Right ventricle myocardium inferior (tissue), 1 donor: ENCODE measurements at places on chromosomes 3 and 15. TPM values are rescaled to one million over a fixed set of nuclear protein-coding genes. Genes with fewer than 3 reads are reported as not detected.

GRCh38 chr3:171121801-171122200 lies 95.3 kb upstream of the SLC2A2 start:
- DNase-seq = no peak

DNA sequence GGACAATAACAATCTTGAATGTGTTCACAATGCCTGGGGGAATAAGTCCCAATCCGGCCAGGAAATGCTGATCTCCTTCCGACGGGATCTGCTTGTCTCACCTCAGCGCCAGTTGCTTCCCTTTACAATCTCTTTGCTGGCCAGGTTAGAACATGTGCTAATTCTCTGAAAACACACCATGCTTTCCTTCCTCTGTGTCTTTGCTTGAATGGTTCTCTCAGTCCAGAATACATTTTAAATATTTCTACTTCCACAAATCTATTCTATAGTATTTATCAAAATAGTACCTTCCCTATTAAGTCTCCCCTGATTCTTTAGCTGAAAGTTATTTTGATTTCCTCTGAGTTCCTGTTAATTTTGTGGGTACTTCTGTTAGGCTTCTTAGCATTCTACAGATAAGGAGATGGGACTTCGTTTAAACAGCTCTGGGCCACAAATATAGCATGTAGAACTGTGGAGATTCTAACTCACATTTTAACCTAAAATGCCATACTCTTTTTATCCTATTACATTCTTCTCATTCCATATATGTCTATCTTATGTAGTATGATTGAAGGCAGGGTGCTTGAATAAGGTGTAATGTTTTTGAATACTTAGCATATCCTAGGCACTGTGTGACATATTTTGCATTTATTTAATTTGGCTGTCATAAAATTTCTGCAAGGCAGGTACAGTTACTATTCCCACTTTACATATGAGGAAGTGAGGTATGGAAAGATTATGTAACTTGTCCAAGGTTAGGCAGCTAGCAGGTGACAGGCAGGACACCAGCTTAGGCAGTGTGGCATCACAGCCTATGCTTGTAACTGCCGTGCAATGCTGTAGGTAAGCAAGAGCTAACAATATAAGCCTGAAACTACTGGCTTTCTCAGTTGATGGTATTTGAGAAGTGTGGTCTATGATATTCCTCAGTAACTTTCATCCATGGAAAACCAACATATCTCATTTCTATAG lies 299.8 kb downstream of the LPP start:
- DNase-seq = no peak

GRCh38 chr3:11653298-11654055 lies 9.8 kb upstream of the VGLL4 start:
- DNase-seq = no peak

DNA sequence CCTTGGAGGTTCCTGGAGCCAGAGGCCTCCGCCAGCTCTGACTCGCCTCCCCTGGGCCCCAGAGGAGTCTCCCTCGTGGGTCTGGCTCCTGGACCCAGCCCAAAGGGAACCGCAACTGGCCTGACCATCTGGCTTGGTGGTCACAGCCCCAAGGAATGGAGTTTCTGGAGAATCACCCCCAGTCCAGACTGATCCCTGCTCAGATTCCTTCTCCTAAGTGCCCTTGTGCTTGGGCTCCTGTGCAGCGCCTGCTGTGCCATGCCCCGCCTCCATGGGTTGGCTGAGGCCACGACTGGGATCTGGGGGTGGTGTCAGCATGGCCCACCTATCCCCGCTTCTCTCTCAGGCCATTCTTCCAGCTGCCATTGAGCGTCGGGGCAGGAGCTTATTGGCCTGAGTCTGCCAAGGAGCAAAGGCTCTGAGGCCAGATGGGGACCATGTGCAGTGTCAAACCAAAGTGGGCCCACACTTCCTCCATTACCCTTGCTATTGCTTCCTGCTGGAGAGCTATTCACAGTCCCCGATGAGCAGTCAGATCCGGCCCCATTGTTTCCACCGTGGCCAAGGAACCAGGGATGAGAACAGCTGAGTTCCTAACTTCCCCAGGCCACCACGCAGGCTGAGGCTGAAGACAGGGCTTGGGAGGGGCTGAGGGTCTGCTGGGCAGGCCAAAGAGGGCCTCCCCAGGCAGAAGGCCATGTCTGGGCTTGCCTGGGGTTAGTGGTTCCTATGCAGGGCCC lies 19.0 kb downstream of the CSPG4 start:
- DNase-seq = no peak

CISH gene
- 13.2 TPM for total RNA-seq

DNA sequence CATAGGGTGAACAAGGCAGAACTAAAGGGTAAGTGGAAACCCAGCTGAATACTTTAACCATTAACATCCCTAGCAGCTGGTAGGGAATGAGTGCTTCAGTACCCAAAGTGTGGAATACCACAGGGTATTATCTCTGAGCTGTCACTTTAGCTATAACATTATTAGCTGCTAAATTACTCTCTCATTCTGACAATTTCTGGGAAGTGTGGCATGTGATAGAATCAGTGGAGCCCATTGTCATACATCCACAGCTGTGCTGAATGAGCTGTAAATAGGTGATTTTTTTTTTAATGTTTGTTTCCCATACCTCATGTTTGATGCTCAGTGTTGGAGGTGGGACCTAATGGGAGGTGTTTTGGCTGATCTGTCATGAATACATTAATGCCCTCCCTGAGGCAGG lies 894.3 kb downstream of the DIPK2A start:
- no peak for DNase-seq

GRCh38 chr3:102037791-102038190 lies 188.5 kb downstream of the NFKBIZ start:
- no peak for DNase-seq

A4GNT gene
- total RNA-seq = not detected

DNA sequence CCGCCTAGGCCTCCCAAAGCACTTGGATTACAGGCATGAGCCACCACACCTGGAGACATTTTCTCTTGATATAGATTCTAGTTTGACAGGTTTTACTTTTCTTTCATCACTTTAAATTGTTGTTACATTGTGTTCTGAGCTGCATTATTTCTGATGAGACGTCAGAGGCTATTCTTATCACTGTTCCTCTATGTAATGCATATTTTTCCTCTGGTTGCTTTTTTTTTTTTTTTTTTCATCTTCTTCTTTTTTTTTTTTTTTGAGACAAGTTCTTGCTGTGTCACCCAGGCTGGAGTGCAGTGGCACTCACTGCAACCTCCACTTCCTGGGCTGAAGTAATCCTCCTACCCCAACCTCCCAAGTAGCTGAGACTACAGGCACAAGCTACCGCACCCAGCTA lies 41.2 kb downstream of the TRA2B start:
- no peak for DNase-seq

- no peak for DNase-seq
Measured at GRCh38 chr3:60399292-60399691, 852.0 kb downstream of the FHIT start.

DNA sequence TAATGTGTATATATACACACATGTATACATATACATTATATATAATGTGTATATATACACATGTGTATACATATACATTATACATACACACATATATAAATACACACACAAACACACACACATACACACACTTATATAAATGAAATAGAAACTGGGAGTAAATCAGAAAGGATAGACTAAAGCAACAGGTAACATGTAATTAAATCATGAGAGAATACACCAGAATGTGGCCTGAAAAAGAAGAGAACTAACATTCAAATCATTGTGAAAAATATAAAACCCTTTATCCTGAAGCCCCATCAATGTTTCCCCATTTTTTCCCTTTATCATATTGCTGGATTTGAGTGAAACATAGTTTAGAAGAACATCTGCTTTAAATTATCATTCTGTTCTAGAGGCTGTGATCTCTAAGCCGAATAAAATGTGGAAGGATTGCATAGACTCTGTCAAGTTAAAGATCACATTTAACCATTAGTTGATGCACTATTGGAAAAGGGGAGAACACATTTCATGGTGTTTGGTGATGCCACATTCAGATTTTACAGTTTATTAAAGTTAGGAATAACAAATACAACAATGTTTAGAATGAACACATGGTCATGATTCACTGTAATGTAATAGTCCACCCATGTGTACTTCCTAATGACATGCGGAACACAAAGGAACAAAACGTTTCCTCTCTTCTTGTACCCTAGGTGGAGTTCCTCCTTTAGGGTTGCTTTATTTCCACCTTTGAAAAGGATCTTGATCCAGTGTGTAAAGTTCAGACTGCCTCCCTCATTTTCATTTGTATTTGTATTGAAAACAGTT lies 12.5 kb upstream of the THRB start:
- no peak for DNase-seq

PAK2 gene
- total RNA-seq = 45.4 TPM

- DNase-seq = no peak
Measured at GRCh38 chr3:152322756-152323155, 54.0 kb downstream of the MBNL1 start.

GRCh38 chr3:53709860-53710674 lies 136.2 kb downstream of the CHDH start:
- peak; percentile 83 for DNase-seq

GOLGA8S gene
- 0.30 TPM for total RNA-seq

DNA sequence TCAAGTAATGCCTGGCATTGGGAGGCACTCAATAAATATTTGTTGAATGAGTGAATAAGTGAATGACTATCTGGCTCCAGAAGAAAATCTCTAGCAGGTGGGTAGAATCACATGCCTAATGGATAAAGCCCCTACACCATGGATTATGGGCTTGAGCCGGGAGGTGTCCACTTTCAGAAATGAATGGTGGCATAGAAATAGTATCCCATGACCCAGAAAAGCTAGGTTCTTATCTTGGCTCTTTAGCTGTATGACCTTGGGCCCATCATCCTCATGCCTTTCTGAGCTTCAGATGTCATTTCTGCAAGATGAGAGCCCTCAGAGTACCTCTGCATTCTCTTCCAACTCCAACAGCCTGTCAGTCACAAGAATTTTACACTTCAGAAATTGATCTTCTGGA lies 37.3 kb upstream of the TNIK start:
- no peak for DNase-seq

ITGA11 gene
- total RNA-seq = 32.6 TPM

- DNase-seq = no peak
Measured at GRCh38 chr3:101009386-101009785, 16.2 kb upstream of the ABI3BP start.

LRRC34 gene
- total RNA-seq = 1.6 TPM

ZCWPW2 gene
- 2.0 TPM for total RNA-seq

DNA sequence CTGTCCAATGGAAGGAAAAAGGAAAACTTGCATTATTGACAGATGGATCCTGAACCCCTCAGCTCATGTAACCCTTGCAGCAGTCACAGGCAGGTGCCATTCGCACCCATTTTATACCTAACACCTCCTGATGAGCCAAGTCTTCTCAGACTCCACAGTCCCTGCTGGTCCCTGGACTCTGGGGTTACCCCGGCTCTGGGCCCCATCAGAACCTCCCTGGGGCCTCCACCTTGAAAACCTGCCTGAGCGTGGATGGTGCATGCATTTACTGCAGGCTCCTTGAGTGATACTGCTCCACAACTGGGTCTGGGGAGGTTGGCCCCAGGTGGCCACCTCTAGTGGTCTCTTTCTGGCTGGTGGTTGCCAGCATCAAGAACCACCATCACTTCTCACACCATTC lies 15.9 kb upstream of the DOCK3 start:
- DNase-seq = no peak

GRCh38 chr15:74316141-74316540 lies 51.3 kb downstream of the CYP11A1 start:
- DNase-seq = peak; percentile 17

AHSG gene
- total RNA-seq = not detected

LINGO1 gene
- 0.78 TPM for total RNA-seq

GRCh38 chr15:44595656-44596510 lies 58.9 kb downstream of the EIF3J start:
- no peak for DNase-seq

DNA sequence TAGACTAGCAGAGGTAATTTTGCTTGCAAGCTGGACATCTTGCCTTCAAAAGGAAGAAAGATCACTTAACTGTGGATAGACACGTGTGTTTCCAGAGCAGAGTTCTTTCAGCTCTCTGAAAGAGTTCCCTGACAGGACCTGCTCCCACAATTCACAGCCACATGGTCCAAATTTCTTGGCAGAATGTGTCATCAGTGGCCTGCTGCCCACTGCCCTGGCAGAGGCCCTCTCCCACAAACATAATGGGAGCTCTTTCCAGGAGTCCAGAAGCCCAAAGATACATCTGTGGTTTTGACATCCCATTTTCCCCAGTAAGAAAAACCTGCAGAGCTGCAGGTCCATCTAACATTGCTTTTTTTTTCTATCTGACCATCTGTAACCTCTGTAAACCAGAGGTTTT lies 48.3 kb downstream of the SERPINI1 start:
- DNase-seq = no peak

GHSR gene
- total RNA-seq = not detected
